NCI-H524 treated with DMSO at 0.1 percent for 48 hours (cell line): ENCODE measurements at places on chromosomes 2 and 18.

DNA sequence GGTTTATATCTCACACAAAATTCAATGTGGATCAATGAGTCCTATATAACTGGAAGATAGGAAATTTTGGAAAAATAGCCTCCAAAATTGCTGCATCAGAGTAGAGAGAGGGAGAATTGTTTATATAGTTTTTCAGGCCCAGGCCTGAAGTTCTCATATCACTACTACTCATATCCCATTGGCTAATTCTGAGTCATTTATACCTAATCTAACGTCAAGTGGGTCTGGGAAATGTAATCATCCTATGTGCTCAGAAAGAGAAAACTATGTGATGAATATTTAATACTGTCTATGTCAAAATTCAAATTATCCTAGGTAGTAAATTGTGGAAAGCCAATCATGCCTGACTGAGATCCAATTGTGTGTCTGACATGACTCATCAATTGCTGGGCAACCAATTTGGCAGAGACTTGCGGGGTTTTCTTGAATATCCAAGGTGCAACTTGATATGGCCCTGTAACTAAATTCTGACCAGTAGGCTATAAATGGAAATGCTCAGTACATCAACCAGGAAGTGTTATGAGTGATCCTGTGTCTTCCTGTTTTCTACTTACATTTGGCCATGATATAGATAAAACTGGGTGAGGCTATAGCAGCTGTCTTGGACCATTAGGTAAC is 744.4 kb downstream of the KCNJ3 start:
- no peak for DNase-seq

GRCh38 chr18:10213526-10213925 is 240.9 kb upstream of the APCDD1 start:
- no peak for DNase-seq

DNA sequence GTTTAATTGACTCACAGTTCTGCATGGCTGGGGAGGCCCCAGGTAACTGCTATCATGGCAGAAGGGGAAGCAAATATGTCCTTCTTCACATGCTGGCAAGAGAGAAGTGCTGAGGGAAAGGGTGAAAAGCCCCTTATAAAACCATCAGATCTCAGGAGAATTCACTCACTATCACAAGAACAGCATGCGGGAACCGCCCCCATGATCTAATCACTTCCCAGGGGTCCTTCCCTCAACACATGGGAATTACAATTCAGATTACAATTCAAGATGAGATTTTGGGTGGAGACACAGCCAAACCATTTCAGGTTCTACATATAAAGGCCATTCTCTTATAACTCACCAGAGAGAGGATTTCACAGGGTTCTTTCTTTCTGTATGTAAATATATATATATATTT is 62.9 kb downstream of the VRK2 start:
- no peak for DNase-seq

DNA sequence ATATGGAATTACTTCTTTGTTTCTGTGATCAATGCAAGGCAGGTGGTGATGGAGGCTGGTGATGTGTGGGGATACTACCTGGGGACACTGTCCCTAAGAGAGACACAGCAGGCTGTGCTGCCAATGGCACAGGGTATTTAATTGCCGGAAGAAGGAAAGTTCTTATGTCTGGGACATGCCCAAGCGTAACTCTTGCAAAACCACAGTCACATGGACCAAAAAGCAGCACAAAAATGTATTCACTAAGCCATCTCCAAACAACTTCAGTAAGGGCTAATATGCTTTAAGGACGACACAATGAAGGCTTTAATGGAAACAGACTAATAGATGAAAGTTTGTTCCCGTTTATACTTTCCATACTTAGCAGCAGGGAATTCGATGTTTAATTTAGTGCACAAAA is 49.7 kb upstream of the AP1S3 start:
- DNase-seq = no peak

DNA sequence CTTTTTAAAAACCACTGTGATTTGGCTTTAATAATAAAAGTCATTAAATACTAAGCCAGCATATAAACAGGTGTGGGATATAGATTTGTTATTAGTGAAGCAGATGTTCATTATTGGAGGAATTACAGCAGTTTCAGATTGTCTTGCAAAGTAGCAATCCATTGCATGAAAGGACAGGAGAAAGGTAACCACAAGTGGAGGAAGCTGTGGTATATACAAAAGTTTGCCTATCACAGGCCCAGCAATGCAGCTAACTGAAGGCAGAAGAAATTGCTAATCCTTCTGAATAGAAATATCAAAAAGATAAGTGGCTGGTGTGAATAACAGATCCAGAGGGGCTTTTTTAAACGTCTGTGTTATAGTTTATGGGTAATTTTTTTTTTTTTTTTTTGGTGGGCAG is 199.4 kb downstream of the ZNF385B start:
- DNase-seq = no peak

GRCh38 chr2:127225186-127225960 is 5.3 kb upstream of the CYP27C1 start:
- no peak for DNase-seq

GRCh38 chr2:20666005-20666303 is 990 bp upstream of the GDF7 start:
- no peak for DNase-seq

DNA sequence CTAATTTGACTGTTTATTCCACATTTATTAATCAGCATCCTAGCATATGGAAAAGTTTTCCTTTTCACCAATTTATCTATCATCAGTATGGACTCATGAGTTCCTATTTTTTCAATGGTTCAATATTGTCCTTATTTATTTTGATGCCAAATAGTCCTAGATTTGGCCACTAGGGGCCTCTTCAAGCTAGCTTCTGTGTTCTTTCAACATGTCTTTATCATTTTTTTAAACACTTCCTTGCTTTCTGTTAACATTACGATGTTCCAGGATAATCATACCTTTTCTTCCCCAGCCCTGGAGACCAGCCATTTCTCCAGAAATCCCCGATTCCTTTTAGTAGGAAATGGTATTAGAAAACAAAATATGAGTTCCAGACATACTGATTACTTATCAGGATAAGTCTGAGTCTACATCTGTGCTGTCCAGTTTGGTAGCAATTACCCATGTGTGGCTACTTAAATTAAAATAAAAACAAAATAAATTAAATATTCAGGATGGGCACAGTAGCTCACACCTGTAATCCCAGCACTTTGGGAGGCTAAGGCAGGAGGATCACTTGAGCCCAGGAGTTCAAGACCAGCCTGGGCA is 70.6 kb downstream of the RPE start:
- DNase-seq = no peak

DNA sequence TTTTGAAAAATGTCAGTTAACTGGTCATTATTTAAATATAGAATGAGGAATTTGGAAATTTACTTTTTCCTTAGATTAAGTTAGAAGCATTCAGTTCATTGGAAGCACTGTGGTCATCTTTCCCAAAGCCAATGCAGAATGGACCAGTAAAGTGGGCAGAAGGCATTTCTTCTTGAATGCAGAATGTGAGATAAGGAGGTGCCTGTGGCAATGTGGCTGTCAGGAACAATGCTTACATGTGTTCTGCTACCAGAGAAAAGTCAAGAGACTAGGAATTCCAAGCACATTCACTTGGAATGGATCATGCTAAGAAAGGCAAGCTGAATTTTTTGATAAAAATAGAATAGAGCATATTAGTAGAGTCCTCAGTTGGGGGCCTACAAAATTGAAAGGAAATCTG is 295.0 kb upstream of the KCNH7 start:
- no peak for DNase-seq

DNA sequence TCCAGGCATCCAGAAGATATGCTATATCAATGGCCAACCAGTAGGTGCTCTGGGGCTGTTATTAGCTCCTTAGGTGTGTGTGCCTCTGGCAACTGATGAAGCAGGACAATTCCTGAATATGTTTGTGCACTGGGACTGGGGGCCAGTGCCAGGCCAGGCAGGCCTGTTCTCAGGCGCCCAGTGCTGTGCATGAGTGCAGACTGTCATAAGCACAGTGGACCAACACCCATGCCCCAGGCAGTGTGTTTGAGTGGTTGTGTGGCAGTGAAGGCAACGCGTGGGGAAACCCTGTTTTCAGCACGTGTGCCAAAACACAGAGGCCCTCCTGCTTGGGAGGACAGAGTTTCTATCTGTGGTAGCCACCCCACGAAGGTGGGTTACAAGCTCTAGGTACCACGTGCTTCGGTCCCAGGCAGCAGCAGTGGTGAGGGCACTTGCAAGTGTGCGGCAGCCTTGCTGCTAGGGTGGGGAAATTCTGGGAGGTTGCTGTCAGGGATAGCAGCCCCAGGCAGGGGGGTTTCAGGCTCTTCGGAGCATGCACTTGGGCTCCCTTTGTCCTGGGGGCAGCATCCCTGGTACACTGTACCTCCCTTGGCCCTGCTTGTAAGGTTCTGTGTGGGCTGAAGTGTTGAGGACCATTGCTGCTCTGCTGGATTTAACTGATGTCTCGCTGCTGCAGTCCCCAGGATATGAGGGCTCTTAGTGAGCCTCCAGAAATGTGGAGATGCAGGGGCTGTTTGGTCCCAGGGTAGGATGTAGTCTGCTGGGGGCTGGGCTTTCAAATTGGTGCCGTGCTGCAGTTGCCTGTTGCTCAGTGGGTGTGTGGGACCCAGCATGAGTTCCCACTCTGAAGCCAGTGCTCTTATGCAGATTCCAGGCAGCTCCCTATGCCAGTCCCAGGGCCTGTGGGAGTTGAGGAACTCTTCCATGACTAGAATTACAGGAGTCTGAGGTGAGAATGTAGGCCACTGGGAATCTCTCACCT is 280.9 kb downstream of the RPRM start:
- no peak for DNase-seq

- DNase-seq = no peak
Observed at GRCh38 chr18:11695736-11696135, 6.7 kb downstream of the GNAL start.

- peak; percentile 41 for DNase-seq
Observed at GRCh38 chr2:29040552-29040951, 33.8 kb downstream of the PCARE start.

DNA sequence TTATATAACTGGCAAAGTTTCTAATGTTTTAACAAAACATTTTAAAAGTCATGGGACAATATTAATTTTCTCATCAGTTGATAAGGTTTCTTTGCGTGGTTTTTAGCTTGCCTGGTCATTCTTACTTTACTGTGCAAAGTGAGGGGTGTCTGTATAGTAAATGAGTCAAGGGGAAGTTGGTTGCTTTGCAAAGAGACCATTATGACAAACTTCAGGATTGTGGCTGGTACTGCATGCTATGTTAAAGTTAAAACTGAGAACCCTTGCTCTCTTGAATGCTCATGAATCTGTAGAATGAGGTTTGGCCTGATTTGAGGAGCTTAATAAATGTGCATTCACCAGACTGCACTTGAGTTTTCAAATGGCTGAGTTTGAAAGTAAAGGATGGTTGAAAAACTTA is 47.0 kb downstream of the COL4A4 start:
- no peak for DNase-seq

GRCh38 chr18:74006143-74006542 is 141.5 kb downstream of the FBXO15 start:
- no peak for DNase-seq

GRCh38 chr2:148725564-148725963 is 81.0 kb downstream of the EPC2 start:
- no peak for DNase-seq

- DNase-seq = no peak
Observed at GRCh38 chr2:235523021-235523420, 29.2 kb downstream of the AGAP1 start.

- no peak for DNase-seq
Observed at GRCh38 chr2:60278906-60279305, 274.5 kb downstream of the BCL11A start.

DNA sequence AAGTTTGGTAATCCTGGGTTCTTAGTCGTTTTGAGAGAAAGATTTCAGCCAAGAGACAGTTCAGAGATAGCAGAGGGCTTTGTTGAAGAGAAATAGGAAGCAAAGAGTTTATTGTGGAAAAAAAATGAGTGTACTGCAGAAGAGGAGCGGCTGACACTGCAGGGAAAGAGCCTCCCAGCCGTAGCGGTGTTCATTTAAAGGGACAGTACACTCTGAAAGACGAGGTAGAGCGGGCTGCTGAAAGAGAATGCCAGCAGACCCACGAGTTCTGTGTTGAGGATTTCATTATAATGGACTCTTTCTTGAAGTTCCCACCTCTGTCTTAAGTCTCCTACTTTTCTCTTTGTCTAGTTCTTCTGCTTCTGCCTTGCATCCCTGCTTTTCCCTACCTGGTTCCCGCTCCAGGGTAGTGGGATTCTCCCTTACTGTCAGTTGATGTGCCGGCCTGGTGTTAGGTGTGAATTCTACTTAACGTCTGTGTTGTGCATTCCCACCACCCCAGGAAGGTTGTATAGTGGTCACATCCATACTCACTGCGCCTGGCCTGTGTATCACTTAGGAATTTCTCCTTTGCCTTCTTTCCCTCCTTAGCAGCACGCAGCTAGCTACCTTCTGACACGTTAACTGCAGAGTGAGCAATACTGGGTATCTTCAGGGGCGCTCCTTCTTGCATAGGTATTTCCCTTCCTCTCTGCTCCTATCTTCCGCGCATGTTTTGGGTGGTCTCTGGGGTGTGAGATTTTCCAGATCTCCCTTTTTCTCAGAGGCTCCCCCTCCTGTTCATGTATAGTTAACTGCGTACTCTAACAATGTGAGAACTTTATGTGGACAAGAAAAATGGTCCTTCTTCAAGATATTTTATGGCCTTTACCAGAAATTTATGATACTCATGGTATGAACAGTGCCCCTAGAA is 164.5 kb downstream of the PTH2R start:
- no peak for DNase-seq

DNA sequence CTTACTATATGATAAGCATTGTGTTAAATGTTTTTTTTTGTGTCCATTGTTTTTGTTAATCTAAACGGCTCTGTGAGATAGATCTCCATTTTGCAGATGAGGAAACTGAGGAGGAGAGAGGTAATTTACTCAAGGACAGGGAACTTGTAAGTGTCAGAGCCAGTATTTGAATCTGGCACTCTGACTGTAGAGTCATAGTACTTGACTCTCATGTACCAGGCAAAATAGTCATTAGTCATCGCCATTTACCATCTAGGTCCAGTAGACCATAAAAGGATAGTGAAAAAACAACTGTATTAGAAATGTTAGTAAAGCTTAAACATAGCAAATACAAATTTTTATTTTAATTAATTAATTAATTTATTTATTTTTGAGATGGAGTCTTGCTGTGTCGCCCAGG is 4.8 kb downstream of the PSMD14 start:
- no peak for DNase-seq

- no peak for DNase-seq
Observed at GRCh38 chr2:163659224-163659623, 76.6 kb downstream of the FIGN start.

GRCh38 chr2:164697688-164698461 is 76.6 kb upstream of the GRB14 start:
- no peak for DNase-seq

DNA sequence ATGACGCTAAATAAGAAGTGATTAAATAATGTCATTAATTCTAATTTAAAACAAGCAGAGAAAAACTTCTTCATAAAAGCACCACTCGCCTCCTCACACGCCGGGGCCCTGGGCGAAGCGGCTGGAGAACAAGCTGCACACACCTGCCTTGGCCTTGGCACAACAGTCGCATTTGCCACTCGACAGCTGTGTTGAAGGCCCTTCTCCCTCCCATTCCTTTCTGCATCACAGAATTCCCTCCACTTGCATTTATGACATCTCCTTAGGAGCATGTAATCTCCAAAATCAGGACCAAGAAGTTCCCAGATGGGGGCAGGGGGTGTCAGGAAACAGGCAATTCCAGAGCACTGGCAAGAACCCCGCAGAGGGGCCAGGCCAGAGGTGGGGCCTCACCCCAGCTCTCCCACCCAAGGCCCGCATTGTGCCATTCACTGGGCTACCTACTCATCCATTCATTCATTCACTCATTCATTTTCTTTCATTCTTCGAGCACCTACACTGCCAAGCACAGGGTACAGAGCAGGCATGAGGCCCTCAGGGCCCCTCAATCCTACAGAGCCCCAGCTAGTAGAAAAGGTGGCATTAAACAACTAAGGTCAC is 6.4 kb downstream of the HDAC4 start:
- DNase-seq = no peak

- no peak for DNase-seq
Observed at GRCh38 chr2:133476931-133477615, 91.2 kb downstream of the NCKAP5 start.
